ENCODE measurements at places on chromosomes 6 and 20.

DNA sequence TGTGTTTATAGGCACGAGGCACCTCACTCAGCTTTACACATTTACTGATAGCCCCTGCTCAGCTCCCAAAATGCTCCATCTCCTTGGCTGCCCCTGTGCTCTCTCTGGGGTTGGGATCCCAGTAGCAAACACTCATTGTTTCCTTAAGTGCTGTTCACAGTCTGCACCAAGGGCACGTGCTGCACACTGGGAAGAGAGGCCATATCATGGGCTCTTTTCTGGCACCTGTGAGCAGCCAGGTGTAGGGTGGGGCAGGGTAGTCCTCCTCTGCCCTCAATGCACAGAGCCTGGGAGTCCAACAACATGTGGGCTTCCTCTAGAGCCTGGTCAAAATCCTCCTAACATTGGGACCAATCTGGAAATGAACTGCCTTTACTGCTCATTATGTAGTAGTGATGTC is 67.9 kb downstream of the BANF2 start:
- no peak for DNase-seq

DNA sequence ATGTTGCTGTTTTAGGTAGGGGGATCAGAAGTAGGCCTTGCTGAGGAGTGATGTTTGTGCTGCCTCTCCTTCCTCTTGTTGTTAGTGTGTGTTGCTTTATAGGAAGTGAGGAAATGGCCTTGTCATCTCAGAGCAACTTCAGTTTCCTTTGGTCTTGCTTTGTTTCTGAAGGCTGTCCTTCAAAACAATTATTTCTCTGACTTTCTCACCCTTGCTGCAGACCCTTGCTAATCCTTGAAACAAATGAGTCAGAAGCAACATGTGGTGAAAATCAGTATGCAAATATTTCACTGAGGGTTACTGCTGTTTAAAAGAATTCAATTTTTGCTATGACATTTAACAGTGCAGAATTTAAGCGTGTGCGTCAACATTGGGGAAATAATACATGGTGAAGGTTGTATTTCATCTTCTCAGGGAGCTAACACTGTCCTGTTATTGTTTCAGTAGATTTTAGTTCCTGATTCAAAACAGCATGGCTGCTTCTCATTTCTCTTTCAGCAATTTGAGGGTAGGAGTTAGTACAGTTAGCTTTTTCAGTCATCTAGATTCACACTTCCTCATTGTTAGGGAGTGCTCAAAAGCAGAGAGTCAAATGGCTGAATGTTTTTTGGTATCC is 13.8 kb downstream of the RNF144B start:
- DNase-seq = no peak

DNA sequence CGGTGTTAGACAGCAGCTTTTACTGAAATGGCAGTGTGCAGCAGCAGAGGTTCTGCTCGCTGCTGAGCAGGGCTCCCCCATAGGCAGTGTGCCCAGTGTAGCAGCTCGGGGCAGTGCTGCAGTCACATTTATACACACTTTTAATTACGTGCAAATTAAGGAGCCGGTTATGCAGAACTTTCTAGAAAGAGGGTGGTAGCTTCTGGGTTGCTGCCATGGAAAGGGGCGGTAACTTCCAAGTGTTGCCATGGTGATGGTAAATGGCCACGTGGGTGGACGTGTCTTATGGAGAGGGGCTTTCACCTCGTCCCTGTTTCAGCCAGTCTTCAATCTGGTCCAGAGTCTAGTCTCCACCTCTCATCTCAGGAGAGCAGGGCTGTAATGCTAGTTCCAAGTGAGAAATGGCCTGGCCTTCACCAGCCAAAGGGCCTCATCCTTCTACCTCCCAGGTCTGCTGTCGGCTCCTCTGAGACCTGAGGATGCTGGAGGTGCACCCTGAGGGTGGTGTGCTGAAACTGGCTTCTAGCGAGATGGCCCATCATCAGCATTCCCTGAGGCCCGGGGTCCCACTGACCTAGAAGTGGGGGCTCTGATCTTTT is 180.5 kb upstream of the PMEPA1 start:
- no peak for DNase-seq

DNA sequence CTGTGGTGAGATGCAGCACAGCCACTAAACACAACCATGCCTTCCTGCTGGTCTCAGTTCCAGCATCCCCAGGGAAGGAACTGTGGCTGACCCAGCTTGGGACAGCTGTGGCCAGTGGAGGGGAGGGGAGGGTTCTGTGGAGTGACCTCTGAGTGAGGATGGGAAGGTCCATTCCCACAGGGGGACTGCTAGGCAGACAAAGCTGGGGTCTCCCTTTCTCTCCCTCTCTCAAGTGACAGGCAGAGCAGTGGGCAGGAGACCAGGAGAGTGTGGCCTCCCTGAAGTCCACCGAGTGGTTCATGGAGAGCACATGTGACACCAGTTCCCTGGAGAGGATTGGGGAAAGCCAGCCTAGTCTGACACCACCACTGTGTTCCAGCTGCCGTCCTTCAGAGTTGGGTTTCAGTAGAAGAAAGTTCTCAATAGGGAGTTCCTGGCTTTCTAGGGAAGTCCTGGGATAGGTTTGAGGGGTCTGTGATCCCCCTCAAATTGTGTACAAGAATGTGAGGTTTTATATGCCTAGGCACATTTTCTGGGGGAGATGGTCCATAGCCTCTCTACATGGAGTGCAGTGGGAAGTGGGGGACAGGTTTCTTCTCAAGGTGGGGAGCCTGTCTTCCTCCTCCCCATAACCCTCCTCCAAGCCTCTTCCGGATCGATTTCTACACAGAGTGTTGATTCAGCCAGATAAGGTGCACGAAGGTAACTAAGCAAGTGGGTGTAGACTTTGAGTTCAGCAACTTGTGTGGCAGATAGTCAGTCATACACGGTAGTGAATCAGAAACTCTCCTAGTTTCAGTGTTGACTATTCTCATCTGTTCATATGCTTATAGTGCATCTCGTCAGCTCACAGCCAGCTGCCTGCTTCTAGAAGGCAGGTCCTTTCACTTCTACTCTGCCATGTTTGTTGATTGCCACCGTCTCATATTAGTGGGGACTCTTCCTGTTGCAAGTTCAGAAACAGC is 18.9 kb downstream of the MANBAL start:
- DNase-seq = no peak

GRCh38 chr20:63274381-63275228 is 2.0 kb downstream of the ARFGAP1 start:
- DNase-seq = no peak

DNA sequence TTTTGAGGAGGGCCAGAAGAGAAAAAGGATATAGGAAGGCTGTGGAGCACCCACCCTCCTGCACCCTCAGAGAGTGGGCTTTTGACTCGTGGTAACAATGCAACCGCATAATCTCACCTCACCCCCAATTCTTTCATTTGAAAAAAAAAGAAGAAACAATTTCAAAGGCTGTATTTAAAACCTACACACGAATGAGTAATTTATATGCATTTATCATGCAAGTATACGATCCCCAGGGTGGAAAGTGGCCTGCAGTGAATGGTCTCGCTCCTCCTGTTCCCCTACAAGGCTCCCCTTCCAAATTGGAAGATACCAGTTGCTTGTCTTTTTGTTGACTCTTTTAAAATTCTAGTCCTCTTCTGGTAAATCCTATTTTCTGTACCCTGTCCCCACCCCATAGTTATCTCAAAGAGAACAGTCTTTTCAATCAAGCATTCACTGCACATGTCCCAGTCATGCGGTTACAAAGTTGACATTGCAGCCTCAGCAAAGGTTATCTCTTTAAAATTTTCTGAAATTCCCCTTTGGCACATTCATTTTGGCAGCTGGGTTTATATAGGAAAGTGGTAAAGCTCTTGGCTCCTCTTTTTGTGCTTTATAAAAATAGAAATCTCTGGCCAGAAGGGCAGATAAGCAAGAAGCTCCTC is 110.6 kb downstream of the ARID1B start:
- no peak for DNase-seq

All from skeletal muscle cell (primary cell).